ENCODE measurements at places on chromosomes 12 and 14.

GRCh38 chr14:100416921-100417860, 94.1 kb downstream of the SLC25A47 start:
- no peak for DNase-seq

DNA sequence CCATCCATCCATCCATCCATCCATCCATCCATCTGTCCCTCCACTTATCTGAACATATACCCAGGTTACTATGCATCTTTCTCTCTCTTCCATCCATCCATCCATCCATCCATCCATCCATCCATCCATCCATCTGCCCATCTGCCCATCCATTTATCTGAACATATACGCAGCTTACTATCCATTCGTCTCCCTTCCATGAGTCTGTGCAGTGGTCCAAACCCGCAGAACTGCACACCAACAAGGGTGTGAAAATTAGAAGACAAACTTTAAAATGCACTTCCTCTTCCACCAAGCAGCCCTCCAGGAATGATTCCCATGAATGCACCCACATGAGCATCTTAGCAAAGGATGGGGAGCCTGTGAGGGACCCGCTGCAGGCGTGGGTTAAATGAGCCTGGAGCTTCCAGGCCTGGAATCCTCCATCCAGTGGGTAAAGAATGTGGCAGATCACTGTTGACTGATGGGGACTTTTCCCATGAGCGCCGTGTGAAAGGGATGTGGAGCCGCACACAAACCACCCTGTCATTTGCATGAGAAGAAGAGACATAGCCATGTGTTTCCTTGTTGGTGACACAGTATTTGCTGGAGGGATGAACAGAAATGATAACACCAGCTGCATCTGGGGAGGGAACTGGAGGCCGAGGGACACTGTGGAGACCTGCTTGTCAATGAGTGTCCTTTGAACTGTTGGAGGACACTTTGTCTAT, 376.6 kb downstream of the ADGRD1 start:
- no peak for DNase-seq

DNA sequence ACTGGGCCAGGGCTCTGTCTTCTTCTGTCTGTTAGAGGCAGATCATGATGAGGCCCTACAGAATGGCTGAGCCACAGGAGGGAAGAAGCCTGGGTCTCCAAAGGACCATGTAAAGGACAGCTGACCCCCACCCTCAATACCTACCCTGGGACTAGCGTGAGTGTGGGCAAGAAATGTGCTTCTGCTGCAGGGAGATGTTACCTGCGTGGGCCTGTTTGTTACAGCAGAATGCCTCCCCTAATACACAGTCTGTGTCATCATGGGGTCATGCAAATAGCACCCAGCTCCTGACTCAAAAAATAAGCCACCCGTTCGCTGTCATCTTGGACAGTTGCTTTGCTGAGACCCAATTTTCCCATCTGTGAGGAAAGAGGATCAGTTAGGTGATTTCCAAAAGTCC, 90.6 kb downstream of the CALM1 start:
- no peak for DNase-seq

- no peak for DNase-seq
Observed at GRCh38 chr14:77043177-77043983, 14.9 kb upstream of the IRF2BPL start.

DNA sequence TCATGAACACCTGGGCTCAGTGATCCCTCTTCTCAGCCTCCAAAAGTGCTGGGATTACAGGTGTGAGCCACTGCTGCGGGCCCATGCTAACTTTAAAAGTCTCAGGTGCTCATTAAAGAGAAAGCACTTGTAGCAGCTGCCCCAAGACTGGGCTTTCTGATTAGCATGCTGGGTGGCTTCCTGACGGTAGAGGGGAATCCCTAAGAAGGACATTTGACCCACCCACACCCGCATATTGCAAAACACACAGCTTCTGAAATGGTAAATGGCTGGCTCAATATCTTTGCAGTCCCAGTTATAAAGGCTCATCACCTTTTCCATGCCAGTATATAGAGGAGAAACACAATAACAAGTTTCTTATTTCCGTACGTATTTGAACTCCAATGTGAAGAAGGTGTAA, 19.3 kb upstream of the BICD1 start:
- no peak for DNase-seq

GRCh38 chr12:58883576-58884334, 36.5 kb downstream of the LRIG3 start:
- DNase-seq: no peak
